ENCODE measurements at places on chromosomes 13 and 19.

GRCh38 chr19:10510301-10510802 lies 6.9 kb downstream of the S1PR5 start:
- no peak overlapping the region for H3K27ac ChIP-seq
- H3K36me3 ChIP-seq, result no peaks in the 10 kb centered on the region
- no peak overlapping the region for H3K4me3 ChIP-seq
- H3K4me1 ChIP-seq, result peaks cover 22% of the 10 kb centered on the region

DNA sequence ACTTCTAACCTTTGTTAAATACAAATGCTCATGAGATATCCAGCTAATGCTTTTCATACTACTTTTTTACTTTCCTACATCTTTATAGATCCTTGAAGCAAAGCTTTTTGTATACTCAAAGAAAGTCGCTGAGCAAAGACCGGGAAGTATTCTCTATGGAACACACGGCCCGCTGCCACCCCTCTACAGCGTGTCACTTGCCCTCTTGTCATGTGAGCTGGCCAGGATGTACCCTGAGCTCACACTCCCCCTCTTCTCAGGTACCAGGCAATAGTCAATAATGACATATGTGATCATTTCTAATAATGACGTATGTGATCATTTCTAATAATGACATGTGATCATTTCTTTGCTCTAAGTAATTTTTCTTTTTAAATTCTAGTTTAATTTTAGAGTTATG lies 112.9 kb downstream of the ZAR1L start:
- DNase-seq, result no peak
- H3K27me3 ChIP-seq, result no peaks in the 10 kb centered on the region
- no peak overlapping the region for H3K27ac ChIP-seq
- H3K36me3 ChIP-seq, result no peaks in the 10 kb centered on the region

- DNase-seq, result no peak
- H3K4me1 ChIP-seq, result peaks cover 37% of the 10 kb centered on the region
- no peak overlapping the region for H3K27ac ChIP-seq
- H3K36me3 ChIP-seq, result no peaks in the 10 kb centered on the region
Observed at GRCh38 chr19:1245494-1246264, 2.7 kb upstream of the MIDN start.

GRCh38 chr19:8323781-8324185 lies 2.5 kb downstream of the RPS28 start:
- H3K27me3 ChIP-seq, result no peaks in the 10 kb centered on the region
- H3K4me1 ChIP-seq, result peaks cover 27% of the 10 kb centered on the region
- H3K36me3 ChIP-seq, result peaks cover 17% of the 10 kb centered on the region
- no peak for DNase-seq
- H3K27ac ChIP-seq, result no peak overlapping the region

DNA sequence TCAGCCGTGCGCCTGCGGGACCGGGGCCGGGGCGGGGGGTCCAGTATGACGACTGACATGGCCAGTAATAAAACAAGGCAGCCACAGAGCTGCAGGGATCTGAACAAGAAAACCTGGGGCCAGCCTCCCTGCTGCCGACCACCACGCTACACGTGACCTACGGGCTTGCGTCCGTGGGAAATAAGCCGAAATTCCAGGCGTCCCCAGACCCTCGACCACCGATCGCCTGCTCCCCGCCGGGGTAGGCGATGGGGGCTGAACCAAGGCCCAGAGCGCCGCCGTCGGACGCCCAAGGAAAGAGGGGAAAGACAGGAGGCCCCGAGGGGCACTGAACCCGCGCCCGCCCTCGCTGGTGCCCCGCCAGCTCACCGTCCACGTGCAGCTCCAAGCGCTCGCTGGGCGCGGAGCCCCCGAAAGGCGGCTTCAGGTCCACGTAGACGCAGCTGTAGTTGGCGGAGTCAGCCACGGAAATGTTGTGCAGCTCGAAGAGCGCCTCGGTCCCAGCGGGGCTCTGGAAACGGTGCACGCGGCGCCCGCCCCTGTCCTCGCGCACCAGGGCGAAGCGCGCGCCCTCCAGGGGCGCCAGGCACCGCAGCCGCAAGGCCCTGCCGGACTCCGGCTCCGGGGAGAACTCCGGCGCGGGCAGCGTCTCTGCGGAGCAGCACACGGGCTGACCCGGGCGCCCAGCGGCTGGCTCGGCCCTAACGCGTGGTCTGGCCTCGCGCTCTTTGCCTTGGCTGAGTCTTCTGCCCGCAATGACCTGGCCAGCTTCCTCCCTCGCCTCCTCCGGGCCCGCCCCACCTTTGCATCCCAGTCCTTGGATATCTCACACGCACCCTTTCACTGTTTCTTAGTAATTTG lies 3.1 kb downstream of the A1BG start:
- no peaks in the 10 kb centered on the region for H3K27me3 ChIP-seq
- no peak for DNase-seq
- H3K27ac ChIP-seq, result no peak overlapping the region
- H3K36me3 ChIP-seq, result no peaks in the 10 kb centered on the region

GRCh38 chr13:98537740-98538139 lies 39.2 kb downstream of the STK24 start:
- no peaks in the 10 kb centered on the region for H3K27me3 ChIP-seq
- H3K4me3 ChIP-seq, result no peak overlapping the region
- no peak for DNase-seq
- H3K36me3 ChIP-seq, result peaks cover 8% of the 10 kb centered on the region

DNA sequence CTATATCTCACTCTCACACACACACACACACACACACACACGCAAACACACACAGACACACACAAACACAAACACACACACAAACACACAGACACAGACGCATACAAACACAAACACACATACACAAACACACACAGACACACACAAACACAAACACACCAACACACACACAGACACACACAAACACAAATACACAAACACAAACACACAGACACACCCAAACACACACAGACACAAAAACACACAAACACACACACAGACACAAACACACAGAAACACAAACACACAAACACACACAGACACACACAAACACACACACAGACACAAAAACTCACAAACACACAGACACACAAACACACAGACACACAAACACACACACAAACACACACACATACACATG lies 329.0 kb downstream of the ZNF536 start:
- H3K27ac ChIP-seq, result no peak overlapping the region
- no peaks in the 10 kb centered on the region for H3K4me1 ChIP-seq
- no peaks in the 10 kb centered on the region for H3K27me3 ChIP-seq
- H3K4me3 ChIP-seq, result no peak overlapping the region
- DNase-seq, result no peak

GRCh38 chr13:43258771-43259170 lies 235.4 kb downstream of the DNAJC15 start:
- no peaks in the 10 kb centered on the region for H3K36me3 ChIP-seq
- no peaks in the 10 kb centered on the region for H3K4me1 ChIP-seq
- no peak overlapping the region for H3K27ac ChIP-seq
- H3K4me3 ChIP-seq, result no peak overlapping the region
- H3K27me3 ChIP-seq, result no peaks in the 10 kb centered on the region

- no peaks in the 10 kb centered on the region for H3K27me3 ChIP-seq
- H3K27ac ChIP-seq, result no peak overlapping the region
- no peaks in the 10 kb centered on the region for H3K36me3 ChIP-seq
- no peaks in the 10 kb centered on the region for H3K4me1 ChIP-seq
Observed at GRCh38 chr19:14943601-14944000, 2.3 kb downstream of the OR7C2 start.

- no peak overlapping the region for H3K27ac ChIP-seq
- no peaks in the 10 kb centered on the region for H3K27me3 ChIP-seq
- no peaks in the 10 kb centered on the region for H3K36me3 ChIP-seq
- no peaks in the 10 kb centered on the region for H3K4me1 ChIP-seq
Observed at GRCh38 chr13:106958621-106959048, 390.7 kb upstream of the ARGLU1 start.

DNA sequence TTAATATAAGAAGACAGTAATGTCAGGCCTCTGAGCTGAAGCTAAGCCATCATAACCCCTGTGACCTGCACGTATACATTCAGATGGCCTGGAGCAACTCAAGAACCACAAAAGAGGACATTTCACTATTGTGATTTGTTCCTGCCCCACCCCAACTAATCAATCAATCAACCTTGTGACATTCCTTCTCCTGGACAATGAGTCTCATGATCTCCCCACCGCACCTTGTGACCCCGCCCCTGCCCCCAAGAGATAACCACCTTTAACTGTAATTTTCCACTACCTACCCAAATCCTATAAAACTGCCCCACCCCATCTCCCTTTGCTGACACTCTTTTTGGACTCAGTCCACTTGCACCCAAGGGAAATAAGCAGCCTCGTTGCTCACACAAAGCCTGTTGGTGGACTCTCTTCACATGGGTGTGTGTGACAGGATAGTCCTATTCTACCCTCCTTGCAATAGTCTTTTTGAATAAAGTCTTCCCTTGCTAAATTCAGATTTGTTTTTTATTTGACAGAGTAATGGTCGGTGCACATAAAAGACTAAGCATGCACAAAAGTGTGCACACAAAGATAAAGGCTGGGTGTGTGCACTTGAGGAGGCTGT lies 14.0 kb downstream of the CD70 start:
- DNase-seq, result no peak
- H3K4me3 ChIP-seq, result no peak overlapping the region
- no peaks in the 10 kb centered on the region for H3K36me3 ChIP-seq
- no peaks in the 10 kb centered on the region for H3K4me1 ChIP-seq
- H3K27me3 ChIP-seq, result peaks cover 3% of the 10 kb centered on the region

GRCh38 chr13:81987159-81987558 lies 1646.2 kb upstream of the SPRY2 start:
- DNase-seq, result no peak
- H3K27ac ChIP-seq, result no peak overlapping the region
- no peak overlapping the region for H3K4me3 ChIP-seq
- no peaks in the 10 kb centered on the region for H3K36me3 ChIP-seq

- no peaks in the 10 kb centered on the region for H3K36me3 ChIP-seq
- no peaks in the 10 kb centered on the region for H3K4me1 ChIP-seq
- no peak for DNase-seq
- no peak overlapping the region for H3K27ac ChIP-seq
Observed at GRCh38 chr19:46764817-46765291, 18.6 kb upstream of the STRN4 start.

DNA sequence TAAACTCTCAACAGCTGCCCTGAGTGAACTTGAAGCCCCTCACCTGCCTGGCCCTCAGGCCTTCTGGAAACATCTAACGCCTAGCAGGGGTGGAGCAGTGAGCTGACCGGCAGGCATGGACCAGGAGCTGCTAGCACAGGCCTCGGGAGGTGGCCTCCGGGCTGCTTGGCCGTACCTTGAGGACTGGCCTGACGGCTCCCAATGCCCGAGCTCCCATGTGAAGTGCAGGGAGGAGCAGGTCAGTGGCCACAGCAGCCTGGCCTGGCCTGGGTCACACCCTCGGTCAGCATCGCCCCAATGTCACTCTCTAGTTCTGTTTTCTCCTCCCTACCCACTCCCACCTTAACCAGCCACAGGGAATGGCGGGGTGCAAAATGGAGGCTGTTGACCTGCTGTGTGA lies 19.0 kb downstream of the TSHZ3 start:
- no peaks in the 10 kb centered on the region for H3K27me3 ChIP-seq
- no peak overlapping the region for H3K4me3 ChIP-seq
- no peak for DNase-seq
- H3K27ac ChIP-seq, result no peak overlapping the region
- H3K36me3 ChIP-seq, result no peaks in the 10 kb centered on the region
- H3K4me1 ChIP-seq, result no peaks in the 10 kb centered on the region

GRCh38 chr19:20453425-20453935 lies 112.1 kb downstream of the ZNF737 start:
- no peaks in the 10 kb centered on the region for H3K36me3 ChIP-seq
- no peak overlapping the region for H3K4me3 ChIP-seq
- H3K27ac ChIP-seq, result no peak overlapping the region
- peaks cover 7% of the 10 kb centered on the region for H3K4me1 ChIP-seq

DNA sequence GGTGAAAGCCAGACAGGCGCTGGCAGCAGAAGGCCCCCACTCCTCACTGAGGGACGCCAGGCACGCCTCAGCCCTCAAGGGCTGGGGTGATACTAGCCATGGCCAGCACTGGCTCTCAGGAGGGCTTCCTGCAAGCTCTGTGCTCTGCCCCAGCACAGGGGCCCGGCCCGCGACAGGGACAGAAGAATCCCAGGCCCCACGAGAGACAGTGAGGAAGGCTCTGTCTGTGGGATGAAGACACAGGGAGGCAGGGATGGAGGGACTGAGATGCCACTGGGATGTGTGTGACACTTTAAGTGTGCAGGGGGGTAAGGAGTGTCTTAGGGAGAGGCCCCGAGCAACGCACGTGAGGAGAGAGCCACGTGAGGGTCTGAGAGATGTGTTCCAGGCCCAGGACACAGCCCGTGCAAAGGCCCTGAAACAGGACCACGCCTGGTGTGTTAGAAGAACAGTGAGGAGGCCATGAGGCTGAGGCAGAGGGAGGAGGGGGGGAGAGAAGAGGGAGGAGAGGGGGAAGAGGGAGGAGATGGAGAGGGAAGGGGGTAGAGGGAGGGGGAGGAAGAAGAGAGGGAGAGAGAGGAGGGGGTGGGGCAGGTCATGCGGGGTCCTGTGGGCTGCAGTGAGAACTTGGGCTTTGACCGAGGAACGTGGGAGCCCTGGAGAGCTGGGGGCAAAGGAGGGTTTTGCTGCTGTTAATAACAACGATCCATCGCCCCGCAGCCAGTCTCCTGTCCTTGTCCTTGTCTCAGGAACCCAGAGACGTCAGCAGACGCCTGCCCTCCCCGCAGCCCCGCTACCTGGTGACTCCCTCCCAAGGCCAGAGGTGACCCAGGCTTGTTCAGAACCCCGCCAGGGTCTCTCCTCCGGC lies 7.2 kb downstream of the RPL36 start:
- no peak overlapping the region for H3K4me3 ChIP-seq
- H3K4me1 ChIP-seq, result no peaks in the 10 kb centered on the region
- no peak overlapping the region for H3K27ac ChIP-seq
- DNase-seq, result no peak
- peaks cover 64% of the 10 kb centered on the region for H3K36me3 ChIP-seq

DNA sequence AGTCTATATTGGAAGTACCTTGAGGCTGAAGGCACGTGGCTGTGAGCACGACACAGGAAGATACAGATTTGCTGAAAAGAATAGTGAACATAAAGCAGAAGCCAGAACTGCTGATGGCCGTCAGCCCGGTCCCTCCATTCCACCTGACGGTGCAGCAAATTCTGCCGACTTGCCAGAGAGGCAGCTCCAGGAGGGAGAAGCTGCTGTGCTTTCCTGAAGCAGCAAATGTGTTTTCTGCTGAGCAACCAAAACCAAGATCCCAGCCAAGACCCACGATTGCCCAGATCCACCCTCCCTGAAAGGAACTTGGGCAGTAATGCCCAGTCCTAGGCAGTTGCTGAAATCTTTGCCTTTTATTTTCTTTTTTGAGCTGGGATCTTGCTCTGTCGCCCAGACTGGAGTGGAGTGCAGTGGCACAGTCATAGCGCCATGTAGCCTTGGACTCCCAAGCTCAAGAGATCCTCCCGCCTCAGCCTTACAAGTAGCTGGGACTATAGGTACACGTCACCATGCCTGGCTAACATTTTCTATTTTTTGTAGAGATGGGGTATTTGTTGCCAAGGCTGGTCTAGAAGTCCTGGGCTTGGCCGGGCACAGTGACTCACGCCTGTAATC lies 7.0 kb upstream of the RCN3 start:
- H3K4me3 ChIP-seq, result no peak overlapping the region
- H3K36me3 ChIP-seq, result no peaks in the 10 kb centered on the region
- no peaks in the 10 kb centered on the region for H3K4me1 ChIP-seq

GRCh38 chr19:50263176-50263575 lies 59.8 kb downstream of the MYH14 start:
- no peak overlapping the region for H3K27ac ChIP-seq
- DNase-seq, result no peak
- H3K4me1 ChIP-seq, result no peaks in the 10 kb centered on the region
- no peaks in the 10 kb centered on the region for H3K27me3 ChIP-seq
- no peak overlapping the region for H3K4me3 ChIP-seq
- H3K36me3 ChIP-seq, result no peaks in the 10 kb centered on the region
